NCI-H2171 (cell line): ENCODE measurements at places on chromosomes 5 and 9.

DNA sequence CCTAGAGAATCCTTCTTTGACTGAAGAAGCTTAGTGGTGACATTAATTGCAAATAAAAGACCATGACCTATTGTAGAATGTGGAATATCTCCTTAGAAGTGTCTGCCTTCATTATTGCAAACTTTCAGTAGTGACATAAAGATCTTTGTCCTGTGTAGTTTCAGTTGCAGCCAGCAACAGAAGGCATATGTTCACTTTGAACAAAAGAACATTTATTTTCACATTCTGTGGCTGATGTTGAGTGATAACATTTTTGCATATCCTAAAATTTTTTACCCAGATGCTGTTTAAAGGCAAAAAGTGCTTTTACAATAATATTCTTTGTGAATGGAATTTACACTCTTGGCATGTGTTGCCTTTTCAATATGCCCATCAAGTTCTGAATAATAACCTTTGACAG, 165.9 kb downstream of the TMC1 start:
- no peak for DNase-seq

DNA sequence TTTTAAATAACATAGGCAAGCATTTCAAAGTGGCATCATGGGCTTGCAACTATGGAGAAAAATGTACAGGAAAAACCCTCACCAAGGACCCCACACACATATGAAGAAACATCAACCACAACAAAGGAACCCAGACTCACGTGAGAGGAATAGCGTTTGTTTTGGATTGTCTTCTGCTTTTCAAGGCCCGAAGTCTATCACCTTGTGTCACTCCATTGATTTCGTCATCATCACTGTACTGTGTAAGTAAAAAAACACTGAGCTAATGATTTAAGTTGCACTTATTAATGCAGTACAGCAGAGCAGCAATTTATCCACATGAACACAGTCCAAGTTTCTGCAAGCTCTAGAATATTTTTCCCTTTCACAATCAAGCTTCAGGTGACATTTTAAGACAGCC, 72.4 kb downstream of the HABP4 start:
- no peak for DNase-seq

GRCh38 chr5:14760548-14761002, 96.1 kb downstream of the OTULIN start:
- no peak for DNase-seq

- no peak for DNase-seq
Measured at GRCh38 chr5:53997736-53998627, 312.4 kb downstream of the ARL15 start.

- DNase-seq: no peak
Measured at GRCh38 chr9:84504360-84504759, 163.8 kb upstream of the SLC28A3 start.

GRCh38 chr9:97459326-97459725, 42.1 kb upstream of the TMOD1 start:
- no peak for DNase-seq

GRCh38 chr5:97657239-97657638, 474.2 kb upstream of the RIOK2 start:
- no peak for DNase-seq

- no peak for DNase-seq
Measured at GRCh38 chr5:149995385-149996204, 4.9 kb downstream of the TIGD6 start.

DNA sequence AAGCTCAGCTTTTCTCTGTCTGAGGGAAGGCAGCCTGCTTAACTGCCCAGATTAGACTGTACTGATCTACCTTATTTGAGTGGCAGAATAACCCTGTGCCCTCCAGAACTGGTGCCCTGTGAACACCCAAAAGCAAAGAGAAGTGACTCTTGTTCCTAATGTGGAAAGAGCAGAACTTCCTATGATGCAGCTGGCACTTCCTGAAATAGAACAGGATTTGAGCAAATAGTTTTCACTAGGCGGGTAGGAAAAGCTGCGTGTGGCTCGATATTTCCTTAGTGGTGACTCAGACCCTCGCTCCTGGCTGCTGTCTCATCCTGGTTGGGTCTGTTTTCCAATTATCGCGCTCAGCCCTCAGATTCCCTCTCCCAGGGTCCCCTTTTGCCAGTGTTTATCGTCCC, 89.9 kb downstream of the SH3TC2 start:
- DNase-seq: no peak

DNA sequence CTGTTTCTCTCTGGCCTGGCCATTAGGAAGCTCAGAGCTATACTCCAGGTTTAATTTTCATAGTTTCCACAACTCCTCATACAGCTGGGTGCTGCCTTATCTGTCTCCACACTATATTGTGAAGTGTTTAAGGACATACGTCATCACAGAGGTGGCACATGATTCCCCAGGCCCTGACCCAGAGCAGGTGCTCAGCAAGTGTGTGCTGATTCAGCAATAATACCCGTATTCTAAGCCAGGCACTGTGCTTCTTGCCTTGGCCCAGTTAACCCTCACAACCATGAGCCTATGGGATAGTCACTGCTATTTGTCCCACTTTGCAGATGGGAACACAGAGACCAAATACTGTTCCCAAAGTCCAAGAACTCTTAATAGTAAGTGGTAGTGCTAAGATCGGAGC, 93.5 kb upstream of the SMIM23 start:
- DNase-seq: no peak

- no peak for DNase-seq
Measured at GRCh38 chr5:88778736-88779135, 104.2 kb downstream of the MEF2C start.

DNA sequence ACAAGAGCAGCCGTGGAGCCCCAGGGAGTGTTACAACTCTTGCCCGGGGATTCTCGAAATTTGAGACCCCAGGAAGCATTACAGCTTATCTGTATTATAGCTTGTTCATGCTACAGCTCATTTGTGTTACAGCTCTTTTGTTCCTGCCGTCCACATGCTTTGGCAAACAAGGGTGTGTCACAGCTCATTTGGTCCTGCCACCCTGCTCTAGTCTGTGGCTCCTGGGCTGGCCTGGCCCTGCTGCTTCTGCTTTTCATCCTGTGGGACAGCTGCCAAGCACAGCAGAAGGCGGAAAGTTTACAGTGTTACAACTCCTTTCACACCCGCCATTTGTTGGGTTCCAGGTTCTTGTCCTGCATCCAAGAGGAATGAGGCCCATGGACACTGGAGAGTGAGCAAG, 685.0 kb downstream of the SLCO4C1 start:
- DNase-seq: no peak

DNA sequence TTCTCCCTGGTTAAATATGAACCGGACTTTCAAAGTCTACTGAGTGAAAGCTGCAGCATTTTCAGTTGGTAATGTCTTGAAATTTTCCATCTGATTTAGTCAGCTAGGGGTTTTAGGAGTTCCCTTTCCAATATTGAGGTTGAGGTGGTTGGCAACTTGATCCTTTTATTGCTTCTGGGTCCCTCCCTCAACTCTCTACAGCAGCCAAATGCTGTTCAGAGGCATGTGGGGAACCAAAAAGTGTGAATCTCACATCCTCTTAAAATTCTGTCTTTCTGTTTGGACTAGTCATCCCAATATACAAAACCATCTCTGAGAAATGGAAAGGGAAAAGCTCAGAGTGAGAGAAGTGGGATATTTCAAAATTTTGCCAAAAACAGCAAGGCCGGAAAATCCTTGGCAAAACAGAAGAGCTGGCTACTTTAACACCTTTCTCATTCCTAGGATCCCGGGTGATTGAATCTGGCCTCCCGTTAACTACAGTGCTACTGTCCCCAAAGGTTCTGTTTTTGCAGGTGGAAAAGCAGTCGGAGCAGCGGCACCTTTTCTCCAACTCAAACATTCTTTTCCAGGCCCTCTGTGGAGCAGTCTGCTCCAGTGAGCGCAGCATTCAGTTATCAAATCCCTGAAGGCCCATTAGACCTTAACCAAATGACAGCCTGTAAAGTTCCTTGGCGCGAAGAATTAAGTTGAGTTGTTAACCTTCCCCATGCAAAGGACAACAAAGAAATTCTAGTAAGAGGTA, 345.9 kb upstream of the NUDT12 start:
- peak; percentile 19 for DNase-seq

DNA sequence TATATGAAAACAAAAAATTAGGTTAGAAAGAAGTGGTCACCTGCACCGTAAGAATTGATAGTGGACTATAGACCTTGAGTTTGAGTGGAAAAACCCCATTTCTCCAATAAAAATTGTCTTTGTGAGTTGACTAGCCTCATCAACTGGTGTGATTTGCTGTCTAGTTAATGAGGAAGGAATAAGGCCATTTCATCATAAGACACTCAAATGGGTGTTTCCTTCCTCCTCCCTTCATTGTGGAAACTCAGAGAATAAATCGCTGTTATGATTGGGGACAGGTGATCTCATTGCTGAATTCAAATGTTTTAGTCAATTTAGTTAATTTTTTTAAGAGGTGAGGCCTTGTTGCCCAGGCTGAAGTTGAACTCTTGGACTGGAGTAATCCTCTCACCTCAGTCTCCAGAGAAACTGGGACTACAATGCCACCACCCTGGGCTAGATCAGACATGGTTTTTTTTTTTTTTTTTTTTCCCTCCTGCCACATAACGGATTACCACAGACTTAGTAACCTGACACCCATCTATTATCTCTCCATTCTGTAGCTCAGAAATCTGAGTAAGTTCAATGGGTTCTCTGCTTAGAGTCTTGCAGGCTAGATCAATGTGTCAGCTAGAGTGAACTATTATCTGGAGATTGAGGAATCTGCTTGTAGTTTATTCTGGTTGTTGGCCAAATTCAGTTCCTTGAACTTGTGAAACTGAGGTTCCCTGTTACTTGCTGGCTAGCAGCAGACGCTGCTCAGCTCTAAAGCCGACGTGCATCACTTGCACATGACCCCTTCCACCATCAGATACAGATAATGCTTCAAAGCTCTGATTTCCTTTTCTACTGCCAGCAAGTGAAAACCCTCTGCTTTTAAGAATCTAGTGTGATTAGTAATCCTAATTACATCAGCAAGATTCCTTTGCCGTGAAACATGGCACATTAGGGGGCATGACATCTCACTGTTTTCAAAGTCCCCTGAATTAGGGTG, 663.8 kb upstream of the CDH9 start:
- no peak for DNase-seq

DNA sequence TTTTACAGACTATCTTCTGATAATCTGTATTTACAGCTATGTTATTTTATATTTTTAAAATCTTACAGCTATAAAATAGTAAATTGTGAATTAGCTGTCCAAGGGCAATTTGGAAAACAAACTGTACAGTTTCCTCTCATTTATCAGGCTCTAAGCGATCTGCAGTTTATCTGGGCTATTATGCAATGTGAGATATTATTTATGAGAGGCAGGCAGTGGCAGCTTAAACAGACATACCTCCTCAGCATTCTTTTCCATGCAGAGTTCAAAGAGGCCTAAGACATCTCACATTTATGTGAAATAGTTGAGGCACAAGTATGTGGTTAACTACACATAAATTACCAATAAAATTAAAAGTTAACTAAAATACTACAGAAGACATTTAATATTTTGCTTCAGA, 10.2 kb downstream of the NIPSNAP3B start:
- DNase-seq: no peak

DNA sequence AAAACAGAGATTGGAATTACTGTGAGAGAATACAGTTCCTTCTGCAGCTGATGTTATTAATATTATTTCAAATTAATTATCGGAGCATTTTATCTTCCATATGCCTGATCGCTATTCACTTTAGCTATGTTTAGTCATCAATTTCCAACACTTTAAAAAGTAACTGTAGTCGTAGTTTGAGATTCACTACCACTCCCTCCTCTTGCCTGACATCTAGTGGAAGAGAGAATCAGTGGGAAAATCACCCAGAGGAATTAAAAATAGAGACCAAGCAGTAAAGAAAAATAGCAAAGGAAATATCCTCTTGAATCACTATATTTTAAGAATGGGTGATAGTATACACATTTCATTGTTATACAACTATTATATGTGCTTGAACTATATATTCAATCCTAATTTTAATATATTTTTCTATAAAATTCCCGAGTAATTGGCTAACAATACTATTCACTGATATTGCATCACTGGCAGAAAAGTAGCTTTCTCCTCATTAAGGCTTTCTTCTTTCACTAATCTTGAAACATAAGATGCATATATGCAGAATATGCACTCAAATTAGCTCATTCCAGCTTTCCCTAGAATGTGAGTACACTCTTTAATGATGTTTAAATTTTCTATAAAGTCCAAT, 708.7 kb downstream of the CDH9 start:
- DNase-seq: no peak

- no peak for DNase-seq
Measured at GRCh38 chr5:112692472-112692871, 45.2 kb upstream of the APC start.

DNA sequence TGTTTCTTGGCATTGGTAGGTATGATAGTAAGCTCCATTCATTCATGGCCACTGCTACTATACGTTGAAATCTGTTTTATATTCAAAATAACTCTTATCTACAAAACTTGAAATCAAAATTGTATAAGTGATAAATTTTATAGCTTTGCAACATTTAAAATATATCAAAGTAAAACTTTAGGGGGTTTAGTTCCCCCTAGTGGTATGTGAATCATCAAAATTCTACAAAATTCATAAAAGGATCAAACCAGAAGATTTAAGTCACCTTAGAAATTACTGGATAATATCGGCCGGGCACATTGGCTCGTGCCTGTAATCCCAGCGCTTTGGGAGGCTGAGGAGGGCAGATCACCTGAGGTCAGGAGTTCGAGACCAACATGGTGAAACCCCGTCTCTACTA, 243.0 kb upstream of the CDH18 start:
- DNase-seq: no peak

DNA sequence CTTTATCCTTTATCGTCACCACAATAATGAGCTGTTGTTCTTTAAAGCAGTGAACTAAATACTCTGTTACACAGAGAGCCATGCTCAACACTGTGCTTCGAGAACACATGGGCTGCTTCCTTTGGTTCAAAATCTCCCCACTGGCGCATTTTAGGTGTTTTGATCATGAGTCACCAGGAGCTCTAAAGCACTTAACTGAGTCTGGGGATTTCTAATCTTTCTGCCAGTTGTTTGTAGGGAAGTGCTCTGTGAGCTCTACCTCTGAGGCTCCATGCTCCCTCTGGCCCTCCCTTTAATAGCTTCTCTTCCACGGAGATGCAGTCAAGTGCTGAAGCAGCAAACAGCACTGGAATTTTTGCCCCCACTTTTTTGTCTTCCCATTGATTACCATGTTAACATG, 17.0 kb downstream of the ERAP2 start:
- no peak for DNase-seq

DNA sequence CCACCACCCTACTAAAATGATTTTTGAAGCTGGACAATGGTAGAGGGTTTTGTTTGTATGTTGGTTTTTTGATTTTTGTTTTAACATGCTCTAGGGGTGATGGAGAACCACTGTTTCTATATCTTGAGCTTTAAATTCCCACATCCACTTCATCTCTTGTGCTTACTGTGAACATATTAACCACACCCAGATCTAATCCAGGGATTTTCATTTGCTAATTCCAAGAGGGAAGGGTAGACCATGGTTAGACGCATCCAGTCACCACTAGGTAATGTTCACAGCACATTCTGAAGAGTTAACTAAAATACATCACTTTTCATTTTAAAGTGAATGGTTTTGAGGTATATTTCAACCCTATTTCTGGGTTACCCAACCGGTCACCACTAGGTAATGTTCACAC, 36.5 kb upstream of the IQGAP2 start:
- DNase-seq: no peak

- DNase-seq: no peak
Measured at GRCh38 chr5:173020154-173020581, 36.0 kb upstream of the CREBRF start.
